ENCODE measurements at places on chromosomes 3 and 15. TPM values are rescaled to one million over a fixed set of nuclear protein-coding genes. Genes with fewer than 3 reads are reported as not detected.
A peak's percentile ranks its signal among the peaks of the same experiment; 100 is the strongest.

DNA sequence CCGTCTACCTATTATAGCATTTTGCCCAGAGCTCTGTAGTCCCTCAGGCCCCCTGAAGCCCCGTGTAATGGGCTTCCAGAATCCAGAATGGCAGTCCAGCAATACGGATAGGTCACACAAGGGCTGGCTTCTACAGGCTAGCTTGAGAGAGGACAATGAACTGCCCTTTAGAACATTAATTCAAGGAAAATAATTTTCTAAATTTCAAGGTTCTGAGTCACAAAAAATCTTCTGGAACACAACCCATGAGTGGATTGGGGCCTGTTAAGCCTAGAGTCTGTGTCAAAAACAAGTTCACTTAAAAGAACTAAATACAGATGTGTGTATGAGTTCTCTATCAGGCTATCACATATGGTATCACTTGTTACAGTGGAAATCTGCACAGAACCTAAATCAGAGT is 28.8 kb downstream of the DCP1A start:
- H3K4me1 ChIP-seq = peaks cover 4% of the 10 kb centered on the region
- DNase-seq = no peak
- no peaks in the 10 kb centered on the region for H3K27me3 ChIP-seq

CAPN3 gene
- total RNA-seq = 3.5 TPM

GRCh38 chr3:45371621-45372020 is 16.8 kb upstream of the LARS2 start:
- no peak overlapping the region for H3K27ac ChIP-seq
- no peak for DNase-seq
- no peaks in the 10 kb centered on the region for H3K27me3 ChIP-seq
- no peaks in the 10 kb centered on the region for H3K4me1 ChIP-seq

- H3K4me1 ChIP-seq = peaks cover 16% of the 10 kb centered on the region
- H3K27ac ChIP-seq = peak overlapping the region; percentile 75
- no peak for DNase-seq
- peaks cover 3% of the 10 kb centered on the region for H3K27me3 ChIP-seq
- H3K4me3 ChIP-seq = no peak overlapping the region
Measured at GRCh38 chr15:99495430-99496301, 70.1 kb upstream of the MEF2A start.

PDIA5 gene
- 17.9 TPM for total RNA-seq

DNA sequence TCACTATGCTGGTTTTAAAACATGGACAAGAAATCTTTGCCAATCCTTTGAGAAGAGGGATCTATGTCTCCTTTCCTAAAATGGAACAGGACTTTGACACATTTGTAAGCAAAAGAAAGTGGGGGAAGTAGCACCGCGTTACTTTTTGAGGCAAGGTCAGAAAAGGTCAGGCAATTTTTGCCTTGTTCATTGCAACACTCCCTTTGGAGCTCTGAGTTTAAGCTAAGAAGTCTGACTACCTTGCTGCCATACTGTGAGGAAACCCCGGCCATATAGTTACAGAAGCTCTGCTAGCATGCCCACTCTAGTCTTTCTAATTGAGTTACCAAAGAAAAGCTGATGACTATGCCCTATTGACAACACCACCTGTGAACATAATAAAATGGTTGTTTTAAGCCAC is 1.4 kb downstream of the FAM227B start:
- H3K27me3 ChIP-seq = no peaks in the 10 kb centered on the region
- H3K4me3 ChIP-seq = peak overlapping the region; percentile 38
- DNase-seq = no peak
- H3K27ac ChIP-seq = no peak overlapping the region
- H3K36me3 ChIP-seq = peaks cover 28% of the 10 kb centered on the region
- H3K4me1 ChIP-seq = peaks cover 41% of the 10 kb centered on the region
